ENCODE measurements at places on chromosomes 2 and 18.

- no peak for DNase-seq
Measured at GRCh38 chr2:219784178-219784577, 156.7 kb downstream of the SLC4A3 start.

- no peak for DNase-seq
Measured at GRCh38 chr2:230795856-230796255, 68.9 kb upstream of the ITM2C start.

DNA sequence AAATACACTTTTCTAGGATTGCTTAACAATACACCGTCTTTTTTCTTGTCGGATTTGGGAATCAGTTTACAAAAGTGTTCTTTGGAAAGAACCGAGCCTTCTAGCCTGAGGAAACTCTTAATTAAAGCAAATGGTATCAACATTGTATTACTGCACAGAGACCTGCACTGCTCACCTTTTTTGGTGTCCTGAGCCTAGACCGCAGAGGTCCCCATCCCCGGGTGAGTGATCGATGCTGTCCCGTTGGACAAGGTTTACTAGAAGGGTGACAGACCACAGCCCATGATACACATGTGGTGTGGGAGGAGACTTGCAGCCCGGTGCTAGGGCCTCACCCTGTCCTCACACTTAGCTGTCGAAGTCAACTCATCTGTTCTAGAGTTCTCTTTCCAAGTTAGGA is 55.3 kb downstream of the TSHZ1 start:
- no peak for DNase-seq

GRCh38 chr2:232697807-232698110 is 628 bp downstream of the GIGYF2 start:
- no peak for DNase-seq

DNA sequence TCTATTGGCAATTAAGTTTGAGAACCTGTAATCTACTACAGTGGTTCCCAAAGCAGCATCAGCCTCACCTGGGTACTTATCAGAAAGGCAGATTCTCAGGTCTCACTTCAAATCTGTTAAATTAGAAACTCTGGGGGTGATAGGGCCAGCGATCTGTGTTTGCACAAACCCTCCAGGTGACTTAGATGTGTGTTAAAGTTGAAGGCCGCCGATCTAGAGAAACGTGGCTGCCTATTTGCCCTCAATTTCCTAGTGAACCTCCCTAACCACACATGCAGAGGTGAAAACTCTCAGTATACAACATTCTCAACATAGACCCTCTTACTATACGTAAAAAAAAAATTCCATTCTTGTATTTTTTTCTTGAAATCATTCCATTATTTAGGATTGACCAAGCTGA is 14.2 kb downstream of the KLHL41 start:
- DNase-seq = no peak

DNA sequence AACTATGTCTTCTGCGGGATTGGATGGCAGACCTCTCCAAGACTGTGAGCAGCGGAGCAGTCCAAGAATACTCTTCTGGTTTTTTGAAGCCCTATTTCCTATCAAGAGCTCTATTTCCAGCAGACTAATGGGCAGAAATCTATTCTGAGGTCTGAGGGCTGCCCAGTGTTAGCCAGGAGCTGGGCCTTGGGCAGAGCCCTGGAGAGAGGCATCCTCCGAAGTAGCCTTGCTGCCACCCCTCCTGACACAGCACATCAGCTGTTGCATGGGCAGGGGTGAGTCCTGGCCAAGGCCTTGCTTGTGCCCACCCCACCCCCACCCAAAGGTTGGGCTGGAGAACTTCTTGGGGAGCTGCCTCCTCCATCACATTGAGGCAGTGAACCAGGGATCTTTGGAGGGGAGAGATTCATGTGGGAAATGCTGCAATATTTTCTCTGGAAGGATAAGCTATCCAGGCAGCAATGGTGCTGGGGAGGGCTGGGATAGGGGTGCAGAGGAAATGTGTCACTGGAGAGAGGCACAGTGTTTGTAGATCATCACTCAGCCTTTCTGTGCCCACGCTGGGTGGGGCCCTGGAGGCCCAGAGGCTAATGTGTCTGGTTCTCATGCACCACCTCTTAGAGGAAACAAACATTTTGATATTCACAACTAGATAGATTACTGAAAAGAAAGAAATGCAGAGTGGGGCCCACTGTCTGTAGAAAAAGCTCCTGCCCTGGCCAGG is 104.7 kb downstream of the VSNL1 start:
- DNase-seq = no peak

DNA sequence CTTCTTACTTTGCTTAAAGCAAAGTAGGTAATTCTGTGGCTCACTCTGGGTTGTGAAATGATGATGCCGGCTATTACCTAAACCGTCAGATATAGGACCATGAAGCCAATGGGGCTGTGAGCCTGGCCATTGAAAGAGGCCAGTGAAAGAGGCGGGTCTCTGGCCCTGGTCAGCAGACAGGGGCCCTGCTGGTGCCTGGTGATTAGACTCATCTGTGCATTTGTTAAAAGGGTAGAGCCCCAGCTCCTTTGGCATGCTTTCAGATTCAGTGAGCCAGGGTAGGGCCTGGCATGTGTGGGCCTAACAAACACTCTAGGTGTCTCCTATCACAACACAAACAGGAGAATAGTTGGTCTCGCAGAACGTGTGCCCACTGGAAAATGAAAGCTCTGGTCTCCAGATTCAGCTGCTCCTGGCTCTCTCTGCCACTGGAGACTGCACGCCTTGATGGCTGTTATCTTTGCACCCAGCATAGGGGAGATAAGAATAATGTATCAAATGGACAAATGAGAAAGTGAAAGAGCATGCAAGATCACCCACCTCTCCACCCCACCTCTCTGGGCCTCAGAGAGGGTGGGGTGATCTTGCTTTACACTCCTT is 6.9 kb downstream of the LRRC30 start:
- DNase-seq = no peak

GRCh38 chr2:70047451-70047850 is 39.8 kb upstream of the PCBP1 start:
- no peak for DNase-seq

- DNase-seq = no peak
Measured at GRCh38 chr2:219266886-219267285, 12.3 kb upstream of the DNAJB2 start.

DNA sequence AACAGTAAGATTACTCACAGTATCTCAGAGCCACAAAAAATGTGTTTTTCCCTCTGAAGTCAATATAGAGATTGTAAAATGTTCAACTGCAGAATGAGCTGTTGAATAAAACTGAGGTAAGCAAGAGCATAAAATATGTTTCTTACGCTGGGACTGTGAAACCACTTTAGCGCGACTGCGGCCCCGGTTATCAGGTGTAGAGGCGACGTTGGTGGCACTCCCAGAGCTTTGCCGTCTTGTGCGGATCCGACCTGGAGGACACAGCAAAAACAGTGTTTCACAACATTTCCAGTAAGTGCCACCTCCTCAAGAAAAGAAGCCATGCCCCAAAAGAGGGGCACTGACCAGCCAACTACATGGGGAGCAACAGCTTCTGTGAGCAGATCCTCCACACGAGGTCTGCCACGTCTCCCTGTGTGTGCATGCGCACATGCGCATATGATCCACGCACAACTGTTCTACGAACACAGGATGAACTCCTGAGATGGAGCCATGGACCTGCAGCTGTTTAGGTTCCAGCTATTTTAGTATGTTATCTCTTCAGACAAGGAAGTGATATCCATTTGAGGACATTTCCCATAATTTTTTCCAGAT is 100.7 kb upstream of the RNU4ATAC start:
- DNase-seq = no peak

- DNase-seq = no peak
Measured at GRCh38 chr2:121856360-121856759, 100.9 kb downstream of the TSN start.

DNA sequence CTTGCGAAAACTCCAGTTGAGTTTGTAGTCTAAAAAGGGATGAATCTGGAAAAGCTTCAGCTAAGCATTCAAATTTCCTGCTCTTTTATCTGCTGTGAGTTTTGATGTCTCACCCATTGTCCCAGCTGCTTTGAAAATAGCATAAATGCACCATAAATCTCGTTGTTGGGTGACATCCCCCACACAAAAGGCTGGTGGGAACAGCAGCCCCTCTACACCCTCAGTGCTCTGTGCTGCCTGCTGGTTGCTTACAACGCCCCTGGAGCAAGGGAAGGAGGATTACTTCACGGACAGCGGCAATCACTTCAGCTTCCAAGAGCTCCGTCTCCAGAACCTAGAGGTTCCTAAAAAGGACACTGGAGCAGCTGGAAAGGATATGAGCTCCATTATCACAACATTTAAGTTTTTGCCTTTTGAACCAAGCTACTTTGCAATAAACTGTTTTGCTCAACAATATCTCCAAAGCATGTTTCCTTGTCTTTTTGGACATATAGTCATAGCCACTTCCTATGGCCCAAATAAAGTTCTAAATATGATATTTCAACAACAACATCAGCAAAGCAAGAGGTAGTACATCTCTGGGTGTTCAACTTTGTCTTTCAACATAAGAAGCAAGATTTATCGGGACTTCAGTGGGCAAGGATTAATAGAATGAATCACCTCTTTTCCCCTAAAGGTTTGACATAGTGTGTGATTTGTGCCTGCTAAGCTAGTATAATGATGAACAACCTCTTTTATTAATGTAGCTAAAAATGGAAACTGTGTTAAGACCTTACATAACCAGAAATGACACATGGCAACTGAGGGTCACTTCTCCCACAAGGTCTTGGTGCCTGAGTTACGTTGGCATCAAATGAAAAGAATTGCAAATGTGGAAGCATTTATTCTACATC is 413.5 kb downstream of the TXNL1 start:
- DNase-seq = no peak

DNA sequence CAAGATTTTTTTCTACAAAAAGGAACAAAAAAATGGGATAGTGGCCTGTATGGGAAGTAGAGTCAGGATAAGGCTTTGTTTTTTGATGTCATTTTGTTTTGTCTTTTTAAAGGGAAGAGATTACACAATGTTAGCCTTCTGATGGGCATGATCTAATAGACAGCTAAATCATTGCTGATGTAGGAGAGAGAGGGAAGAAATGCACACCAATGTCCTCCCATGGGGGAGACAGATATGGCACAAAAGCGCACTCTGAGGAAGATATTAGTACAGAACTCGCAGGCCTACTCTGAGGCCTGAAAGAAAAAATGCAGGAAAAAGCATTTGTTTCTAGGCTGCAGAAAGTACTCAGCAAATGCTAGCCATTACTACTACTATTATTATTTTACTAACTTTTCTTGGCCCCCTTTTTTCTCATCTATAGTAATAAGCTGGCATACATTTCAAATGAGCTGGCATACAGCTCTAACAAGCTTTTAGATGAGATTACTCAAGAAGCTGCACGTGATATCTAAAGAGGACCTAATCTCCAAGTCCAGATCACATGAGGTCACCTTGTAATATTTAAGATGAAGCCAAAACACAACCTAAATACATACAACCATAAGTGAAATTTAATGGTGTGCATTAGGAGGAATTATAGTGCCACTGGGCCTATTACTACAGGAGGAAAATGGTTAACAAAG is 269.4 kb upstream of the TANK start:
- no peak for DNase-seq

- DNase-seq = no peak
Measured at GRCh38 chr18:27313678-27314077, 128.6 kb upstream of the CHST9 start.

- no peak for DNase-seq
Measured at GRCh38 chr2:144939590-144939989, 419.7 kb upstream of the ZEB2 start.

GRCh38 chr2:69171116-69171896 is 158.3 kb downstream of the ANTXR1 start:
- DNase-seq = no peak

GRCh38 chr2:173175222-173175621 is 99.6 kb downstream of the MAP3K20 start:
- no peak for DNase-seq

DNA sequence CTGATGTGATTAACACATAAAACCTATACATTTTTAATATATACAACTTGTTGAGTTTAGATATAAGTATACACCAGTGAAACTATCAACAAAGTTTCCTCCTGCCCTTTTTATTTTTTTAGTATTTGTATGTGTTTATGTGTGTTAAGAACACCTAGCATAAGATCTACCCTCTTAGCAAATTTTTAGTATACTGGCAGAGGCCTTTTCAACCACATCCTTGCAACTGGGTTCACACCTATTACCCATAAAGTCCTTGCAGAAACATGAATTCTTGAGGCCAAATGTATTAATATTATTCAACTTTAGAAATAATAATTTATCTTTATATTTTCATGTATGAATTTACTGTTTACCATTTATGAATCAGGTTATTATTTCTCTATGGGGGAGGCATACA is 119.7 kb upstream of the CRIM1 start:
- no peak for DNase-seq

GRCh38 chr2:239605976-239606375 is 205.2 kb upstream of the HDAC4 start:
- DNase-seq = no peak

- DNase-seq = no peak
Measured at GRCh38 chr2:70356941-70357683, 55.2 kb upstream of the FAM136A start.

DNA sequence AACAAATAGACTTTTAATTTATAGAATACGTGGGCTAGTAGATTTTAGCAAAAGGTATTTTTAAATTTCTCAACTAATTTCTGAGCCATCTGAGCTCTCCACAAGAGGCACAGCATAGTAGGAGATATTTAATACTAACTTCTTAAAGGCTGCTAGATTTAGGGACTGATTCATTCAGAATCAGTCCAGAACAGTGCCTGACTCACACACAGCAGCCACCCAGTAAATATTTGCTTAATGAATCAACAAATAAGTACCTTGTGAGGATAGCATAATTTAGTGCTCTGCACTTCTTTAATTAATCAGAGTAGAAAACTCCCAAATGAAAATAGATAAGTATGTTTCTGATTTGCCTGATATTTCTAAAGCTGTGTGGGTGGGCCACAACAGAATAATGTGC is 35.6 kb upstream of the SYT4 start:
- DNase-seq = no peak

DNA sequence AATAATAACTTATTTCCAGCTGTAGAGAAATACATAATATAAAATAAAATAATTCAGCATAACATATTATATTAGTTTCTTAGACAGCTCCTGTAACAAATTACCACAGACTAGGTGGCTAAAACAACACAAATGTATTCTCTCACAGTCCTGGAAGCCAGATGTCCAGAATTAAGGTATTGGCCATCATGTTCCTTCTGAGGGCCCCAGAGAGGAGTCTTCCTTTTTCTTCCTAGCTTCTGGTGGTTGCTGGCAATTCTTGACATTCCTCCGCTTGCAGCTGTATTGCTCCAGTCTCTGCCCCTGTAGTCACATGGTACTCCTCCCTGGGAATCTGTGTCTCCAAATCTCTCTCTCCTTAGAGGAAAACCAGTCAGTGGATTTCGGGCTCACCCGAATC is 146.8 kb downstream of the RBM43 start:
- no peak for DNase-seq

- DNase-seq = no peak
Measured at GRCh38 chr2:216989340-216990129, 129.7 kb upstream of the TNP1 start.

All from CD4-positive, alpha-beta T cell treated with Interleukin-6 at 100 ng/mL for 8 hours (primary cell).